ENCODE measurements at places on chromosomes 16 and 17.
A peak's percentile ranks its signal among the peaks of the same experiment; 100 is the strongest.

DNA sequence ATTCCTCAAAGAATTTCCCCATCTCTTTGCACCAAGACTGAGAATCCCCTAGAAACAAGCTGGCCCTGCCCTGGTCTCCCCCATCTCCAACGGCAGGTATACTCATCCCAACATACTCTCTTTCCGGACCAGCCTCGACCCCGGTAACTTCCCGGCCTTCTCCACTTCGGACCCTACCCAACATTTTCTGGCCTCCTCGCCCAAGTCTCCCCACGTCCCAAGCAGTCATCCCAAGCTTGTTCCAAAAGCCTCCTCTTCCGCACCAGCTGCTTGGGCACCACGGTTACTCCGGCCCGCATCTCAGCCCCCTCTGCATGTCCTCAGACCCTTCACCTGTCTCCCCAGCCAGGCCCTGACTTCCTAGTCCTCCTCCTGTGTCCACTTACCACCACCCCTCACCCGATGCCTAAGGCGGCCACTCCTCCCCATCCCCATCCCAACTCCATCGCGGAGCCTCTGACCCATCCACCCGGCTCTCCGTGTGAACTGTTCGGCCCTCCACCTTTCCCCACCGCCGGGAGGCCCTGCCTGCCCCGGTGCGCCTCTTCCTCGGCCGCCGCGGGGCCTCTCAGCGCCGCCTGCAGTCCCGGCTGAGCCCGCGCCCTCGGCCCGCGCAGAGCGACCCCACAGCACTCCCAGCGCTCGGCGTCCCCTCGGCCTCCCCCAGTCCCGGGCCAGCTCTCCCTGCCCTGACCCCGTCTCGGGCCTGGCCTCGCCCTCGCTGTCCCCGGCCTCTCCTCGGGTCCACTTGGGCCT is 994 bp downstream of the PITPNA start:
- DNase-seq: peak; percentile 48

- no peak for DNase-seq
These were observed 66.8 kb downstream of the CMIP start for GRCh38 chr16:81511371-81511770.

DNA sequence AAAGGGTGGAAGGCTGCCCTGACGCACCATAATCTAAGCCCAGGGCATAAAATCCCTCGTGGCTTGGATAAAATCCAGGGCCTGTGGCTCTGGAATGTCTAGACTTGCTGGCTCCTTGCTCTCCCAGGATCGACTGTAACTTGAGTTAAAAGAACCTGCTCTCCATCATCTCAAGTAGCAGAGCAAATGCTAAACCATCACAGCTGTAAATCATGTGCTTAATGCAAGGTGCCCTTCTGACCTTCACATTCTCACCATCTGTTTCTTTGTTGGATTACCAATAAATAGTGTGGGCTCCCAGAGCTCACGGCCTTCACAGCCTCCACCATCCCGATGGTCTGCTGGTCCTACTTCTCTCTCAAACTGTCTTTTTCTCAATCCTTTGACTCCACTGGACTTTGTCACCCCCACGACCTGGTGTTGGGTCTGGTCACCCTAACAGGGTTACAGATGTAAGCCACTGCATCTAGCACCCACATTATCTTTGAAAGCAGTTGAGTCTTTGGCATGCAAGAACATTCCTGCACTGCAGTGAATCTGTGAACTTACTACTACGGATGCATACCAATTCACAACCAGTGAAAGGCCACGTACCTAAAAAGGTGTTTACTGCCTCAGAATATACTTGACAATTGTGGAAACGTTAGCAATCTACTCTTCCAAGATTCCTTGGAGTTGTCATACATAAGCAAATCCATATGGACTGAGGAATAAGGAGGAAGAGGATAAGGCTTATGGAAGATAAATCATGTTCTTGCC is 15.3 kb downstream of the RSL1D1 start:
- DNase-seq: no peak

DNA sequence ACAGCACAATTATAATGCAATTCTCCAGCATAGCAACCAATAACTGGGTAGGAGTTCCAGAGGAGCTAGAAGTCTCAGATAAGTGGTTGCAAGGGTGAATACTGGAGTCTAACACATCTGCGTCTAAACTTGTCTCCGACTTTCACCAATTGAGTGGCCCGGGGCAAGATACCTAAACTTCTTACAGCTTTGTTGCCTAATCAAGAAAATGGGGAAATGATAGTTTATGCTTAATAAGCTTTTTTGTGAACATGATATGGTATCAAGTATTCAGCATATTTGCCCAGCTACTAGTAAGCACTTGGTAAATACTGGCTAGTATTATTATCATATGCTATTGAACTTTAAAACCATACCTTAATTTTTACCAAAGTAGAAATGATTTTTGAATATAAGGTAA is 183.5 kb downstream of the KCNJ2 start:
- DNase-seq: no peak

DNA sequence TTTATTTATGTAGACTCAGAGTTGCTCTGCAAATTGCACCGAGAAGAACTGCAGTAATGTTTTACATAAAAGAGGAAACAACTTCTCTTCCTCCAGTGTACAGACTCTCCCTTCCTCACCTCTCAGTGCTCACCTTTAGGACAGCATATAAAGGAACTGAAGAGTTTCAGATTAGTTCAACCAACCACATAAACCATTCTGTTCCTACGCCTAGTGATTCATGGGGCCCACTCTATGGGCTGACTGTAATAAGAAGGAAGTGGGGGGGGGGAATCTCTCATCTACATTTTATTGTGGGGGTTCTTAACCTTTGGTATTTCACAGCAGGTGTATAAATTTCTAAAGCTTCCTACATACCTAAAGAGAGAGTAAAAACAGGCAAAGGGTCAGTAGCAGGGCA is 18.3 kb downstream of the ZSWIM7 start:
- DNase-seq: no peak

GRCh38 chr17:72125226-72125651 is 4.4 kb downstream of the SOX9 start:
- no peak for DNase-seq
